ENCODE measurements at places on chromosomes 5 and 9.

- no peak for DNase-seq
Measured at GRCh38 chr5:82327941-82328340, 49.8 kb upstream of the RPS23 start.

GRCh38 chr5:172758077-172758833 lies 12.7 kb downstream of the DUSP1 start:
- peak; percentile 97 for DNase-seq

- no peak for DNase-seq
Measured at GRCh38 chr5:166379517-166379916, 1911.9 kb upstream of the WWC1 start.

GRCh38 chr9:83271665-83272071 lies 208.7 kb upstream of the RASEF start:
- DNase-seq, result peak; percentile 66

- peak; percentile 67 for DNase-seq
Measured at GRCh38 chr5:10036136-10036815, 213.4 kb downstream of the ATPSCKMT start.

DNA sequence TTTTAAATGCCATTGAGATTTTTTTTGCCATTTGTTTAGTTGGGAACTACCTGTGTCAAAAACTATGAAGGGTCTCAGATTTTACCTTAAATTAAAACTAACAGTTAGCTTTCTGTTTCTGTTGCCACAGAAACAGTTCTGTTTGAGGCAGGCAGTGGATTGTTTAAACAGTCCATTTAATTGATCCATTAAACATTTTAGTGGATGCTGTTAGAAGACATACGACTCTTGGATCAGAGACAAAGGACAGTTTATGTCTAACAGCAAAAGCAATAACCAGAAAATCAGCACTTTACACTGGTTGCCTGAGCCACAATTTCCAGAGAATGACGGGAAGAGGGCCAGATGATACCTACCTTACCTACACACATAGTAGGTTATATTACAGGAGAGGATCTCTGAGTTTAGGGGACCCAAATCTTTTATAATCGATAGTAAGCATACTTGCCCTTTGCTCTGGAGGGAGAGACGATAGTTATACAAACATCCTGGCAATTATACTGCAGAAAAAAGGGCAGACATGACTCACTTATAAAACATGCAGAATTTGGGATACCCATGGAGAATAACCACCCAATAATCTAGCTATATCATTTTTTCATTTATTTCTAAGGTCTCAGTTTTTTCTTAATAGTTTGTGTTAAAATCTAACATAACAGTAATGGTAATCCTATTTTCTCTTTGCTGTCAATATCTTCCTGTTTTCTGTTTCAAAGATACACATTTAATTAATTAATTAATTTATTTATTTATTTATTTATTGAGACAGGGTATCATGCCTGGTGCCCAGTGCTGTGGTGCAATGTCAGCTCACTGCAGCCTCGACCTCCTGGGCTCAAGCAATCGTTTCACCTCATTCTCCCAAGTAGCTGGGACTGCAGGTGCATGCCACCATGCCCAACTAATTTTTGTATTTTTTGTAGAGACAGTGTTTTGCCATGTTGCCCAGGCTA lies 136.7 kb upstream of the TNFAIP8 start:
- DNase-seq, result no peak

DNA sequence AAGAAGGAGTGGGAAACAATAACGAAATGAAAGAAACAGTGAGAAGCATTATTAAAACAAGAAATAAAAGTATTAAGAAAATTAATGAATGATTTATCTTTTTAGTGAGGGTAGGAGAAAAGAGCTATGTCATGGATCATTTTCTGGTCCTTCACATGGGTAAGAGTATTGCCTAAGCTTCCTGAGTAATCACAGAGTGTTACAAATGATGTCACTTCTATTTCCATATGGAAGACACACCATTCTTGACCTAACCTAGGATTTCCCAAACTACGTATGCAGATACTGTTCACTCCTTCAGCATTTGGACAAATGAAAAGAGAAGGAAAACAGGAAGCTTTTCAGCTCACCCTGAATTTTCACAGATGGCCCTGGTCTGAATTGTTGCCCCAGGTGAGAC lies 3.3 kb upstream of the TSLP start:
- DNase-seq, result peak; percentile 68

DNA sequence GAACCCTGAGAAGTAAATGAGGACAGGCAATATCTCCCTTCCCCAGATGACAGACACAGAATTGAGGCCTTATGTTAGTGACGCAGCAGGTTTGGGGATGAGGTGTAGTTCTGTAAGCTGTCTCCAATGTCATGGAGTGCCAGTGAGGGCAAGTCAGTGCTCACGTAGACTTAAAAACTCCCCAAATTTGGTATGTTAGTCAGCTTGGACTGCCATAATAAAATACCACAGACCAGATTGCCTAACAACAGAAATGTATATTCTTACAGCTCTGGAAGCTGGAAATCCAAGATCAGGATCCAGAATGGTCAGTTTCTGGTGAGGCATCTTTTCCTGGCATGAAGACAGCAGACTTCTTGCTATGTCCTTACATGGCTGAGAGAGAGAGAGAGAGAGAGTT lies 14.9 kb downstream of the FOXI1 start:
- peak; percentile 65 for DNase-seq

- no peak for DNase-seq
Measured at GRCh38 chr9:113515862-113516261, 52.3 kb downstream of the RGS3 start.

DNA sequence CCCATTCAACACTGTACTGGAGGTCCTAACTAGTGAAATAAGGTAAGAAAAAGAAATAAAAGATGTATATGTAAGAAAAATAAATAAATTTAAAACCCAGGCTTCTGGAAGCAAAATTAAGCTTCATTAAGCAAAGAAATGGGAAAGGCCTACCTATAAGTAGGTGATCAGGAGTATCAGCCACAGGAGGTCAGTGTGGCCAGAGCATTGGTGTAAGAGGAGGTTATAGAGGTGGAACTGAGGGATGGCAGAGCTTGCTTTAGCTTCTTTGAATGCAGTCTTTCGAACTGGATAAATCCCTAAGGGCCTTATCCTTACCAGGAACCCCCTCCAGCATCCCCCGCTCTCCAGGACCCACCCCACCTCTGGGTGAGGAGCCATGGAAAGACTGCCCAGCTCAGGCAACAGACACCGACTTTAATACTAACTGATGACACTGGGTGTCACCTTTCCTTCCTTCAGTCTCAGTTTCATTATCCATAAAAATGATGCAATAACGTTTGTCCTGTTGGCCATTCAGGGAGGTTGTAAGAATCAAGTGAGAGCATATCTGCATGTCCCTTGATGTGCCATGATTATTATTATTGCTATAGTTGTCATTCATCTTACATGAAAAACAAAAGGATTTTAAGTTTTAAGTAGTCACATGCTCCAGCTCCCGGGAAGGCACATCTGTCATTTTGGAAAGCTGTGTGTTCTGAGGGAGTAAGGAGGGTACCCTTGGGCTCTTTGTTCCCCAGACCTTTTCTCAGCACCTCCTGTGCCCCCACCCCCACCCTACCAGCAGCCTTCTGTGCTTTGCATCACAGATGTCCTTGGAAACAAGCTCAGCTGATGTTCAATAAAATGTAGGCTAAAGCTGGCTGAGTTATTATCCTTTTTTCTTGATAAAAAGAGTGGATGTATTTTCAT lies 50.8 kb upstream of the CTNNA1 start:
- DNase-seq, result no peak

GRCh38 chr5:178247481-178248456 lies 15.2 kb upstream of the PHYKPL start:
- no peak for DNase-seq

DNA sequence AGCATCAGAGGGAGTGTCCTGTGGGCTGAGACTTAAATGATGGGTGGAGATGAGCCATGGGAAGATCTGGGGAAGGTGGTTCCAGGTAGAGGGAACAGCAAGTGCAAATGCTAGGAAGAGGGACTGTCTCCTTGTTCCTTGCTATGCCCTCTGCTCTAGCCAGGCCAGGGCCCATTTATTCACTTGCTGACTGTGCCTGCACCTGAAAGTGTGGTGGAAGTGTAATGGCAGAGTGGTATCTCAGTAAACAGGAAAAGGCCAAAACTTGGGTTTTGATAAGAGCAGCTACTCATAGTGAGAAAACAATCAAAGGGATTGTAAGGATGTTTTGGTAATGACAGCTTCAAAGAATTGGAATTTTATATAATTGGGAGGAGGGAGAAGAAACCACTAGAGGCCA lies 32.4 kb downstream of the TLE4 start:
- DNase-seq, result no peak

DNA sequence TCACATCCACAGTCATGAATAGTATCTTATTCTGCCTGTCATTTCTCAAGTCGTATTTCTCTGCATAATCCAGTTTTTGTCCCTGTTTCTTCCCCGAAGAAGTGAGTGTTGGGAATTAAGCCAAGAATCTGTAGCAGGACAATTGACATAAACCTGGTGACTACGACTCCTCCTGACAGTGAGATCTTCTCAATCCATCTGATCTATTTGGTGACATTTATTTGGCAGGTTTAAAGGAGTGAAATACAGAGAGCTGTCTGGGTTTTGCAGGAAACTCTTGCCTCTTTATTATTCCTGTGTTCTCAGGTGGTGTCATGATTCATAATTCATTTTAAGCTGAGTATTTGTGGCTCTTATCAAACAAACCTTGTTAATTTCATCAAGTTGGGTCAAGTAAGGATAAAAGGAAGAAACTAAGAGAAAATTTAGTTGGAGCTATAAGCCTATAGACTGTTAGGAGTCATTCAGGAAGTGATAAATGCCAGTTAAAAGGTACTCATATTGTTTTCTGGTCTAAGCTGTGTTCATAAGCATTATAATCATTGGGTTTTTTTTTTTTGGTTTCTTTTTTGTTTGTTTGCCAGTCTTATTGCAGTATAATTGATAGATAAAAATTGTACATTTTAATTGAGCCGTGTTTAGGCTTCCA lies 95.9 kb upstream of the PCSK1 start:
- no peak for DNase-seq

- no peak for DNase-seq
Measured at GRCh38 chr9:98807814-98808195, 335 bp downstream of the GALNT12 start.

DNA sequence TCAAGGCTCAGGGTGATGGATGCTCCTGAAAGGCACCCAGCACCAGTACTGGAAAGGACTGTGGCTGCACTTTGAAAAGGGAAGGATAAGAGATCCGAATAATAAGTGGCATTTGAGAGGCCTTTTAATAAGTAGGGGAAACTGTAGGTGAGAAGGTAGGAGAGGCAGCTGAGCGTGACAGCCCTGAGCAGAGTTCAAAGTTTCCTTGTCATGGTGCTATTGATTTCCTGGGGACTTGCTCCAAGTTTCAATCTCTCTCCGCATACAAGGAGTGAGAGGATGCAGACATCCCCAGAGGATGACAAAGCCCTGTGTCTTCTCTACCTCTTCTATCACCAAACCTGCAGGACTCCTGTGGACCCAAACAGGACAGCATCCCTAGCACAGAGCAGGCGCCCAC lies 354.5 kb downstream of the SPOCK1 start:
- DNase-seq, result no peak

GRCh38 chr9:23611869-23612268 lies 214.2 kb downstream of the ELAVL2 start:
- no peak for DNase-seq

GRCh38 chr5:760363-761058 lies 24.0 kb downstream of the ZDHHC11B start:
- no peak for DNase-seq

GRCh38 chr5:141845371-141845851 lies 32.8 kb downstream of the PCDH1 start:
- DNase-seq, result no peak

DNA sequence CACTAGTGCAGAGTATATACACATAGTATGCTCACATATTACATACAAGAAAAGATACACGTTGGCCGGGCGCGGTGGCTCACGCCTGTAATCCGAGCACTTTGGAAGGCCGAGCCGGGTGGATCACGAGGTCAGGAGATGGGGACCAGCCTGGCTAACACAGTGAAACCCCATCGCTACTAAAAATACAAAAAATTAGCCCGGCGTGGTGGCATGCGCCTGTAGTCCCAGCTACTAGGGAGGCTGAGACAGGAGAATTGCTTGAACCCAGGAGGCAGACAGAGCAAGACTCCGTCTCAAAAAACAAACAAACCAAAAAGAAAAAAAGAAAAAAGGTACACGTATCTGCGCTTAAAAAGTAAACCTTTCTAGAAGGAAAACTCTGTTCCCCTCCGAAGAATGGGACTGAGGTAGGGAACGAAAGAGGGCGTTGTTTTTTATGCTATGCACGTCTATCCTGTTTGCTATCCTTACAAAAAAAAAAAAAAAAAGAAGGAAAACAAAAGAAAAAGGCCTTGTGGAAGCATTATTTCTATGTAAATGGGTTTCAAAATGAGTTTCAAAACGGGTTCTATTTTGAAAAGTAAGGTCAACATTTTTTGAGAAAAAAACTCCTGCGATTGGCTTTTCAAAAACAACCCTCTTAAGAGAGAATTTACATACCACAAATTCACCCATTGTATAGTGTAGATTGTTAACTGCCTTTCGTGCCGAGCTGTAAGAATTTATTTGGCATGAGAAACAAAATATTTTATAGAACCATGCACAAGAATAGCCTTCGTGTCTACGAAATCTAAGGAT lies 1.2 kb downstream of the AK3 start:
- DNase-seq, result peak; percentile 24

DNA sequence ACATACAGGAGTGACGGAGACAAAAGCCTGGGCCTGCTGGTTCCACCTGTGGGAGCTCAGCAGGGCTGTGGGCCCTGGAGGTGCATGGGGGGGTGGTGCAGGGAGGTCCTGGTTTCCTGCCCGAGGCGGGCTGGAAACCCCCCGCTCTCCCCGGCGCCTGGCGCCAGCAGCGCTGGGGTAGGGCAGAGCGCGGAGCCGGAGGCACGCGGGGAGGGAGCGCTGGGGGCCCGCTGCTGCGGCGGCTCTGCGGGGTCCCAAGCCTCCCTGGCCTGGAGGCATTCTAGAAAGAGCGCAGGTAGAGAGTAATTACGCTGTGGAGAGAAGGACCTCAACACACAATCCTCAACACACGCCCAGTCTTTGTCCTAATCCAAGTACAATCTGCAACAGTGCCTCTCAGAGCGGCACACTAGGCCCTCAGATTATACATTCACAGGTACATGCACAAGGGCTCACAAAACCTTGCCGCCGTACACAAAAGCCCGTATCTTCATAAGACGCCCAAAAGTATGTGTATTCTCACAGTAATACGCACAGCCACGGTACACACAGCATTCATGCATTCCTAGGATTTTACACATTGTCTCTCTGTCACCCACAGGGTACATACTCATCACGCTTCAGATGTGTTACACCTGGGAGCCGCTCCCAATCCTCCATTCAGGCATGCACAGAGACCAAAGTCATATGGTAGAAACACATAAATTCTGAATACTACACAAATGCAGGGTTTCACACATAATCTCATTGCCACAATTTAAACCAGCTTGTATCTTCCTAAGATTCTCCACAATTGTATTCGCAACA lies 2.1 kb upstream of the HAND1 start:
- no peak for DNase-seq

Measured in fibroblast of pulmonary artery (primary cell).